GM06990 (cell line): ENCODE measurements at places on chromosomes 2 and 18.
A peak's percentile ranks its signal among the peaks of the same experiment; 100 is the strongest.

- DNase-seq = no peak
Measured at GRCh38 chr18:77346208-77346810, 96.7 kb downstream of the GALR1 start.

DNA sequence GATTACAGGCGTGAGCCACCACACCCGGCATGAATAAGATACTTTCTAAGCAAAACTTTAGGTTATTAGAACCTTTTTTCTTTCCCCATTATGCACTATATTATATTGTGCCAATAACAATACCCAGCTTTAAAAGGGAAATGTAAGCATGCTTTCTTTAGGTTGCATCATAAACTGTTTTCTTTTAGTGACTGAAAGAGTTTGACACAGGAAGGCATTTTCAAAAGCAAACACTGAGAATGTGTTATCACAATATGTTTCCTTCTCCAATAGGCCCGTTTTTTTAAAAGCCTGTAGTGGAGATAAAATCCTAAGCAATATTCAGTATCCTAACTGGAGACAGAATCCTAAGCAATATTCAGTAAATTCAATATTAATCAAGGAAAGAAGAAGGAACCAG, 16.7 kb upstream of the EPB41L5 start:
- no peak for DNase-seq

DNA sequence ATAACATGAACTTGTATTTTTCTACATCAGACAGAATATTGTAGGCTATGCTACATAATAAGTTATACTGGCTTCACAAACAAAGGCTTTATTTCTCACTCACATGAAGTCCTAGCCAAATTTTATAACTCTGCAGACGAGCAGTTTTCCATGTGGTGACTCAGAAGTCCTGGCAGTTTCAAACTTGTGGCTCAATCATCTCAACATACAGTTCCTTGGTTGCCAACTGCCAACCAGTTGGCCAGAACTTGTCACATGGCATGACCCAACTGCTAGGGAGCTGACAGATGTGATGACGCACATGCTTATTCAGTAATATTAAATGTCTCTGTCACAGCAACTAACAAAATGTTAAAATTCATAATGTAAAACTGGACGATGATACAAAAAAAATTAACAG, 63.8 kb upstream of the ZC3H15 start:
- DNase-seq = no peak

GRCh38 chr2:203490391-203490790, 44.7 kb downstream of the RAPH1 start:
- no peak for DNase-seq

DNA sequence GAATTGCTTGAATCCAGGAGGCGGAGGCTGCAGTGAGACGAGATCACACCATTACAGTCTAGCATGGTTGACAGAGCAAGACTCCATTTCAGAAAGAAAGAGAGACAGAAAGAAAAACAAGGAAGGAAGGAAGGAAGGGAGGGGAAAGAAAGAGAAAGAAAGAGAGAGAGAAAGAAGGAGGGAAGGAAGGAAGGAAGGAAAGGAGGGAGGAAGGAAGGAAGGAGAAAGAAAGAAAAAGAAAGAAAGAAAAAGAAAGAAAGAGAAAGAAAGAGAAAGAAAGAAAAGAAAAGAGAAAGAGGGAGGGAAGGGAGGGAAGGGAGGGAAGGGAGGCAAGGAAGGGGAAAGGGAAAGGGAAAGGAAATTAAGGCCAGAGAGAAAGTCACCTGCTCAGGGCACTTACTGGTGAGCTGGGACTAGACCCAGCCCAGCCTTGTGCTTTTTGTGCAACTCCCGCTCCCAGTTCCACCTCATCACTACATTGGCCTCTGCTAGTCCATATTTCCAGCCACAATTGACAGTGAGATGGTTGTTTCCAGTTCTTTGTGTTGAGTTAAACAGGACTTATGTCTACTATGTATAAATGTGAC, 35.7 kb downstream of the MOGAT1 start:
- DNase-seq = no peak

GRCh38 chr2:27690052-27690451, 26.4 kb downstream of the SLC4A1AP start:
- DNase-seq = no peak

- DNase-seq = no peak
Measured at GRCh38 chr2:102427249-102427648, 4.3 kb downstream of the IL18RAP start.

DNA sequence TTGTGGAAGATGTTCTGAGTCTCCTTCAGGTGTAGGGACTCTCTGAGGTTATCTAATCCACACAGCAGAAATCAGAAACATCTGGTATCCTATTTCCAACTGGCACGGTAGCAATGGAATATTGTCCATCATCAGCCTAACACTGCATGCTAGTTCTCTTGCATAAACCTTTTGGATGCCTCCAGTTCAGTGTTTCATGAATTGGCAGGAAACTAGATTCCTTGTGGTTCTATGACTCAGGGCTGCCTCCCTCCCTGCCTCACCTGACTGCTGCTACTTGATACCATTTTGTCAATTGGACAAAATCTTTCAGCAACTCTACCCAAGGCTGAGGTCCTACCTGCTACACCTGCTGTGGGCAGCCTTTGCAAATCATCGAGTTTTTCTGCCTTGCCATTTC, 130.9 kb downstream of the TPGS2 start:
- no peak for DNase-seq

- DNase-seq = no peak
Measured at GRCh38 chr2:234066587-234066986, 16.1 kb downstream of the SPP2 start.

- DNase-seq = peak; percentile 48
Measured at GRCh38 chr18:31102025-31102684, at the start of gene DSC2. Gene DSC2 (minus strand): TSS chr18:31102421. CDS start chr18:31101971, 450 bp downstream.

DNA sequence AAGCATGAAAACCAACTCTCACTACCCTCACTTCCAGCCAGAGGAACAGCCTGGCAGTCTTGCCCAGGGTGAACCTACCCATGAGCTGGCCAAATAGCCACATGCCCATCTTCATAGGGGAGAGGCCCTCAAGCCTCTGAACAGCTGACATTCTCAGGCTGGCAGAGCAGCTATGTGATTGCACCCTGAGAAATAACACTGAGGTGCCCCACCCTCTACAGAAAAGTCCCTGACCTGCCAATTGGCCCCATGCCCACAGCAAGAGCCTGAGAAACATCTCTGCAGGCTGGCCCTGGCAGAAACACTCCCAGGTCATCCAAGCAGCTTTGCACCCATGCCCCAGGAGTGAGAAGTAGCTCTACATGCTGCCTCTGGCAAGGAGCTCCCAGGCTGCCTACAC, 127.4 kb upstream of the OTX1 start:
- DNase-seq = no peak

- DNase-seq = no peak
Measured at GRCh38 chr18:54278615-54279014, 9.3 kb downstream of the POLI start.

DNA sequence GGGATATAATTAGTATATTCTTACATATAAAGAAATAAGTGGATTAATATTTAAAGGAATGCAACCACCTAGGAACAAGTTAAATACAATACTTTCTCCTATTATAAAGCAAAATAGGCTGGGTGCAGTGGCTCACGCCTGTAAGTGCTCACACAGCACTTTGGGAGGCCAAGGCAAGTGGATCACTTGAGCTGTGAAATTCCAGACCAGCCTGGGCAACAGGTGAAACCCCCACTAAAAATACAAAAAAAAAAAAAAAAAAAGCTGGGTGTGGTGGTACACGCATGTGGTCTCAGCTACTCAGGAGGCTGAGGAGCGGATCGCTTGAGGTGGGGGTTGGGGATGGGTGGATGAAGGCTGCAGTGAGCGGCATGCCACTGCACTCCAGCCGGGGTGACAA, 286.2 kb upstream of the EPC2 start:
- DNase-seq = no peak

- DNase-seq = no peak
Measured at GRCh38 chr2:102075479-102075878, 67.1 kb upstream of the IL1R1 start.

GRCh38 chr2:116754381-116755101, 1060.0 kb upstream of the DDX18 start:
- no peak for DNase-seq

GRCh38 chr2:162317861-162318327, 590 bp downstream of the IFIH1 start:
- peak; percentile 58 for DNase-seq

DNA sequence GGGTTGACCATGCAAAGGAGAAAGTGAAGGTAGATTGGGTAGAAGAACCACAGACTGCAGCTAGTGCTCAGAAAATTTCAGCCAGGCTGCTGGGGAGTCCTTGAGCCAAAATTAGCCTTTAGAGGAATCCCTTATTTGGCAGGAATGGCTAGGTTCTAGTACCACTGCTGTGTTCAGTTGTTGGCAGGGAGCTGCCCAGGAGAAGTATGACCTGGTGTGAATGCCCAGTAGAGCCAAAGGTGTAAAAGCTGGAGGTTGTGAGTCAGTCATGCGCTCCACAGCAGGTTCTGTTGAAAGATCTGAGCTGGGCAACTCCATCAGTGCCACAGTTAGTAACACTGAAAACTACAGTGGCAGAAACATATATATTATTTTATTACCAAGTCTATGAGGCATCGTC, 36.4 kb upstream of the TBR1 start:
- DNase-seq = no peak

- no peak for DNase-seq
Measured at GRCh38 chr2:223053484-223054192, 1.6 kb downstream of the KCNE4 start.

DNA sequence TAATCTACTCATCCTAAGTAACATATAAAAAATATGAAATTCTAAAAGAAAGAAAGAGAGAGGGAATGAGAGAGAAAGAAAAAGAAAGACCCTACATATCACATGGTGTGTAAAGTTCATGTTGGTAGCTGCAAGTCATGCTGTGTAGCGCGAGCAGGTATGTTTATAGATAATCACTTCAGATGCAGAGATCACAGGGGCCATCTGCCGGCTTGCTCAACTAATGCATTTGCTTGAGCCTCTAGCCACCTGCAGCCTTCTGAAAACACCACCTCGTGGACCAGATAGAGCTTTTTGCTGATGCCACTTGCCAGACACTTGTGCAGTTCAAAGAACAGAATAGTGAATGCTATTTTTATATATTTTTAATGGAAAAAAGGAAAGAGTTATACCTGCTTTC, 37.6 kb downstream of the CDH7 start:
- DNase-seq = no peak

DNA sequence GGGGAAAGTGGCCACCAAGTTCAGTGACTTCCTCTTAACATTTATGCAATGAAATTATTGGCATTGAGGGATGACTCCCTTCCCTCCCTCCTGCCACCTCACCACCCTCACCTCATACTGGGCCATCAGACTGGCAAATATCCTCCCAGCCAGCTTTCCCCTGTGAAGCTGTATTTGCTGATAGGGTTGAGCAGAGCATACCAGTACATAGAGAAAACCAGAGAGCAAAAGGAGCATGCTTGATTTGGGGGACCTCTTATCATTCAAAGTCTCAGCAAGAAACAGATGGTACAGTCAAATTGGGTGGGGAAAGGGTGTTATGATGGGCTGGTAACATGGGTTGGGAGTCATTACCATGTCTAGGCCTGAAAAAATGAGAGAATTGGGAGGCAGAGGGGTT, 19.1 kb upstream of the B3GNT2 start:
- DNase-seq = no peak

DNA sequence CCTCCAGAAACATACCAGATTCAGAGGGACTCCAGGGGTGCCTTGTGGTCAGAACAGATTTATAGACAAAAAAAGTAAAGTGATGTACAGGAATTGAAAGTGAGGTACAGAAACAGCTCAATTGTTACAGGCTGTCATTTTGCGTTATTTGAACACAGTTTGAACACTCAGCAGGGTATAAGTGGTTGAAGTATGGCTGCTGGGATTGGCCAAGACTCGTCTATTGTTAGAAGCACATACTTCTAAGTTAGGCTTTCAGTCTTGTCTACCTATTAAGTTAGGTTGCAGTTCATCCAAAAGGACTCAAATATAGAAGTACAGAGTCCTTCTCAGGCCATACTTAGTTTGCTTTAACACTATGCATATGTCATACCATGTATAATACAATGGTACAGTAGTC, 21.0 kb upstream of the GRB14 start:
- no peak for DNase-seq

DNA sequence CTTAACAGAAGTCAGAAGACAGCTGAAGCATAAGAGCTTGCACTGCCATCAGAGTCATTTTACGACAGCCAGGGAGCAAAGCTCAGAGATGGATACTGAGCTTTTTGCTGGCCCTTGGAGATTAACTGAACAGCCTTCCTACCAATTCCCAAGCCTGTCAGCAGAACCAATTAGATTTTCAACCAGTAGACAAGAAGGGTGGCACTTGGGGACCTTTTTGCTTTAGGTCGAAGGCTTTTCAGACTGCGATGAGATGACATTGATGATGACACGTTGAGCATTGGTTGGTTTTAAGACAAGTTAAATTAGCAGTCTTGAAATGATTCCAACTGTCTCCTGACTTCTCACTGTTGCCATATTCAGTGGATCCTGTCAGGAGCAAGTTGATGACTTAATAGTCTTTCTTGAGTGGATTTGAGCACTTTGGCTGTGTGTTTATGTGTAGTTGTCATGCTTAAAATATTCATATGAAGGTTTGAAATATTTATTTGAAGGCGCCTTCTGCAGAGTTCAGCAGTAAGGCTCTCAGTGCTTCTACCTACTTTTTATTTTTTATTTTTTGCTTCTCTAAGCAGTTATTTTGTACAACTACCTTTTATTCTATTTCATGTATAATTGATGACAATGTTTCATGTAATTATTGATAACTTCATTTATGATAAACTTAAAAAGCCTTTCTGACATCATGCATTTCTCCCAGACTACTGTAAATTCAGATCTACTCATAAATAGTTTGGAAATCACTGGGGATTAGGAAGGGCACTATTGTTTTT, 256.7 kb downstream of the CAMKMT start:
- no peak for DNase-seq

- DNase-seq = no peak
Measured at GRCh38 chr2:104465981-104466380, 387.9 kb upstream of the POU3F3 start.

DNA sequence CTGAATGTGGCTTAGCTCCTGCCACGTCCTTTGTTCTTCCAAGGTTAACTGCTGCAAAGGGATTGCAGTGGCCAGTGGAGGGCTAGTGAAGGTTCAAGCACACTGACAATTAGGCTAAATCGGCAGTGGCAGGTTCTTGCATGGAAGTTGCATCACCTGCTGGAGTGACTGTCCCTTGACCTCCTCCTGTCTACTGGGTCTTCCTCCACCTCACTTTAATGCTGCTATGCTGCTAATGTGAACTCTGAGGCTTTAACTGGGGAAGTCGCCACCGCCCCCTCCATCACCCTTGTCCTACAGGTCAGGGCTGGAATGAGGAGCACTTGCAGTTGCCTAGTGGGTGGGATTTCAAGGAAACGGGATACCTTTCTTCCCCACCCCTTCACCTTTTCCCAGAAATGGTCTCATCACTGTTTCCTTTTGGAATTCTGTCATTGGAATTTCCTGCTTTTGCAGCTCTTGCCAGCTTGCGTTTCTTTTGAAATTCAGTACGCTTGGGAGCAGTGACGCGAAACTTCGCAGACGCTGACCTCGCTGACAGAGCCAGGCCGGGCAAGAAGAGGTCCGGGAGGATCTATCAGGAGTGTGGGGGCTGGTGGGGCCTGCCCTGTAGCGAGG, 150.3 kb downstream of the SH3RF3 start:
- DNase-seq = no peak
